ENCODE measurements at places on chromosomes 7 and 10. TPM values are rescaled to one million over a fixed set of nuclear protein-coding genes. Genes with fewer than 3 reads are reported as not detected.

Gene SPACDR
- total RNA-seq = 1.8 TPM

Gene CLDN4
- total RNA-seq = 229 TPM

Gene FAM25C
- not detected for total RNA-seq

Gene HABP2
- total RNA-seq = 0.20 TPM

Gene SRGN
- 182 TPM for total RNA-seq

Gene OPN1SW
- not detected for total RNA-seq

Gene ANKRD2
- total RNA-seq = not detected

Gene RNF148
- 12.6 TPM for total RNA-seq

Gene MRC1
- 389 TPM for total RNA-seq

- H3K4me1 ChIP-seq = no peaks in the 10 kb centered on the region
- H3K27ac ChIP-seq = no peak overlapping the region
- no peak for DNase-seq
- no peaks in the 10 kb centered on the region for H3K36me3 ChIP-seq
- H3K27me3 ChIP-seq = no peaks in the 10 kb centered on the region
These were observed 277.7 kb upstream of the ZNF32 start for GRCh38 chr10:43926371-43926770.

GRCh38 chr10:60209874-60210570, 179.7 kb downstream of the ANK3 start:
- no peaks in the 10 kb centered on the region for H3K4me1 ChIP-seq
- H3K36me3 ChIP-seq = no peaks in the 10 kb centered on the region
- no peak for DNase-seq
- H3K4me3 ChIP-seq = no peak overlapping the region
- no peaks in the 10 kb centered on the region for H3K27me3 ChIP-seq

DNA sequence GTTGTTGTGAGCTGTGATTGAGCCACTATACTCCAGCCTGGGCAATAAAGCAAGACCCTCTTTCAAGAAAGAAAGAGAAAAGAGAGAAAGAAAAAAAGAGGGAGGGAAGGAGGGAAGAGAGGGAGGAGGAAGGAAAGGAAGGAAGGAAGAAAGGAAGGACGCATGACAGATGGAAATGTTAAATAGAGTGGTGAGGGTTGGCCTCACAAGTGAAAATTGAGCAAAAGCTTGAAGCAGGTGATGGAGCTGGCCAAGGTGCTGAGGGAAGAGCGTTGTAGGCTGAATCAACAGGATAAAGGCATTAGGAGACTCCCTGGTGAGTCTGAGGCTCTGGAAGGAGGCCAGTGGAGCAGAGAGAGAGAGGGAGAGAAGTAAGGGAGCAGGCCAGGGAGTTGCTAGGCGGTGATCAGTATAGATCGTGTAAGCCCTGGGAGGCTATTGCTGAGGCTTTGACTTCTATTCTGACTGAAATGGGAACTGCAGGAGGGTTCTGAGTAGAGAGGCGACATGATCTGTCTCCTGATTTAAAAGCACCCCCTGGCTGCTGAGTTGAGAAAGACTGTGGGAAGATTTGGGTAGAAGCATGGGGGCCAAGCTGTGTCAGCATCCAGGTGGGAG, 26.5 kb upstream of the TMEM248 start:
- H3K27ac ChIP-seq = no peak overlapping the region
- no peaks in the 10 kb centered on the region for H3K4me1 ChIP-seq
- DNase-seq = no peak
- peaks cover 8% of the 10 kb centered on the region for H3K36me3 ChIP-seq
- H3K27me3 ChIP-seq = no peaks in the 10 kb centered on the region
- H3K4me3 ChIP-seq = no peak overlapping the region

DNA sequence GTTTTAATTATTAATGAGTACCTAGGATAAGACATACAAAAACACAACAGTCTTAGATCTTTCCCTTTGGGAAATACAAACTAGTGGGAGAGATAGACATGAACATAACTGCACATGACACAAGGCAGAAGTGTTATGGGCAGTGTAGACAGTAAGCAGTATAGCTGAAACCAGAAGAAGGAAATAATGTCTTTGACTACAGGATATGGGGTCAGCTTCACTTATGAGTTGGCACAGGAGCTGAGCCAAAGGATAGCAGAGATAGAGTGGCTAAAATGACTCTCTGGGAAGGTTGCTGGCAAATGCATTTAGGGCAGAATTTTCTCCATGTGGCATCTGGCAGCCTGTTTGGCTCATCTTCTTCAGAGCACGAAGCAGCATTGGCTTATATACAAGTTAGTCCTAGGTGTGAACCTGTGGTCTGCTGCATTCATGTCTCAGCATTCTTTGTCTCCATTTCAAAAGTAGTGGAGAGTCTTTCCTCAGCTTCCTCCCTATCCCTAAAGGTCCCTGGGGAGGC, 60.3 kb upstream of the FEZF1 start:
- no peak overlapping the region for H3K27ac ChIP-seq
- H3K4me1 ChIP-seq = no peaks in the 10 kb centered on the region
- no peaks in the 10 kb centered on the region for H3K36me3 ChIP-seq
- H3K27me3 ChIP-seq = no peaks in the 10 kb centered on the region
- H3K4me3 ChIP-seq = no peak overlapping the region
- no peak for DNase-seq

DNA sequence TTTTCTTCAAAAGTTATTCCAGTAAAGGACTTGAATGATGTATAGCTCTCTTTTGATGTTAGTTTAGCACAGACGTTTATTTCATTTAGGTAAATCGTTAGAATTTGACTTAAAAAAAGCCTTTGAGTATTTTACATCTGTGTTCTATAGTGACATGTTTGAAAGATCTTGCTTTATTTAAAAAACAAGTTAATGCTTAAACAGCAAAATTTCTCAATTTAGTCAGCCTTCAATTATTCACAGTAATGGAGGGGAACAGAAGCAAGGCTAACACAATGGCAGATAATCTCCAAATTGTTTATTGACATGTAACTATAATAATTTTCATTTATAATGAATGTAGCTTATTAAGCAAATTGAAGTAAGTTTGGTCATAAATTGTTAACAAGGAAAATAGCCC, 63.5 kb downstream of the MKLN1 start:
- no peaks in the 10 kb centered on the region for H3K4me1 ChIP-seq
- no peak for DNase-seq
- no peak overlapping the region for H3K4me3 ChIP-seq
- no peaks in the 10 kb centered on the region for H3K27me3 ChIP-seq

DNA sequence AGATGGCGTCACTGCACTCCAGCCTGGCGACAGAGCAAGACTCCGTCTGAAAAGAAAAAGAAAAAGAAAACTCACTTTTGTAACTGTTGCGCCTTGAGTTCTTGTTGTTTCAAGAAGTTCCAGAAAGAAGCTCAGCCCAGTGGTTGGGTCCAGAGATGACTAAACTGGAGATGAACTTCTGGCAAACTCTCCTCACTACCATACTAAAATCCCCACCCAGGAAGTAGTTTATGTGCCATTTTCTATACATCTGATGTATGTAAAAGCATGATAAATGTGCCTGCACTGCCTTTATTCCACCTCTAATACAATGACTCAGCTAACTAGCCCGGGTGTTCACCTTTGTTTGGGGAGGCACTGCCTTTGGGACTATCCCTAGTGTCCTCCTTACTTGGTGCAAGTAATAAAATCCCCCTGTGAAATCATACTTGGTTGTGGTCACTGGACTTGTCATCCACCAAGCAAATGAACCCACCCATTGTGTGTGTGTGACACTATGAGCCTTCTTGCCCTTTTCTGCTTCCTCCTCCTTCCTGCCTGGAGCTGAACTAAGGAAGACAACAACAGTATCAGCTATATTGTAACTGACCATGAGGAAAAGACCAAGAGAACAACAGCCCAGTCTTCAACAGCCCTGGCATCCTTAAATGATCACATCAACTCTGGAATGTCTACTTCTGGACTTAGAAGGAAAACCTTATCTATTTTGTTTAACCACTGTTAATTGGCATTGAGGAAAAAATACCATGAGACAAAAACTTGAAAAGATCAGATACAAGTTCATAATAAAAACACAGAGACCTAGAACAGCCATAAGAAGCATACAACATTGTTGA, 33.6 kb downstream of the JMJD1C start:
- no peaks in the 10 kb centered on the region for H3K36me3 ChIP-seq
- H3K4me1 ChIP-seq = peaks cover 47% of the 10 kb centered on the region
- no peaks in the 10 kb centered on the region for H3K27me3 ChIP-seq
- peak overlapping the region; percentile 19 for H3K27ac ChIP-seq

DNA sequence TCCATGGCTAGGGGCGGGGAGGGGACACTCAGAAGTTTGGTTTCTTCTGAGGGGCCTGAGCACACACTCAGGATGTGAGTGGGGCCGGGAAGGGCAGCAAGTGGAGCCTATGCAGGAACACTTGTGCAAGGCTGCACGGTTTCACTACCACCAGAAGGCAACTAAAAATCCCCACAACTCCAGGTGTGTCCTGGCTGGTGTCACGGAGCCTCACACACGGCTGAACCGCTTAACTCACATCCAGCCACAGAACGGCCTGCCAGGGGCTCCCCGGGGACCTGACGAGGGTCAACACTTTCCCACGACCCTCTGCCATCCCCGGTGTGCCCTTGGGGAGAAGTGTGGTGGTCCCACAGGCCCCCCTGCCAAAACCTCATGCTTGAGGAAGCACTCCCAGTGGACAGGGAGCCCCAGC, 173.9 kb downstream of the ELFN1 start:
- no peaks in the 10 kb centered on the region for H3K36me3 ChIP-seq
- no peaks in the 10 kb centered on the region for H3K27me3 ChIP-seq
- H3K4me3 ChIP-seq = no peak overlapping the region
- no peak overlapping the region for H3K27ac ChIP-seq

DNA sequence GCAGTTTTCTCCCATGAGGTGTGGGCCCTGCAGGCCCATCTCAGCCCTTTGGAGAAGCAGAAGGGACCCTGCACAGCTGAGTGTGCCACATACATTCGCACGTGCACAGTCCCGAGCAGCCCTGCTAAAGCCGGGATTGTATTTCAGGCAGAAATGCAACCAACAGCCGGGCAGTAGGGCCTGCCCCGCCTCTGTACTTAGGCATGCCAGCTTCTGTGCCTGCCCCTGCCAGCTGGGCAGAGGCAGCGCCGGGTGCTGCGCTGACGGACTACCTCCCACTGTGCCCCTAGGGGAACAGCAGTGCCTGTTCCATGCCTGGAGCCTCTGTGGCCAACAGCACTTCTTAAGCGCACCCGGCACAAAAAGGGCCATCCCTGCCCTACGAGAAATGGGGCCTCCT, 170.3 kb downstream of the NEURL1 start:
- peaks cover 49% of the 10 kb centered on the region for H3K4me1 ChIP-seq
- H3K27me3 ChIP-seq = no peaks in the 10 kb centered on the region
- peak overlapping the region; percentile 10 for H3K27ac ChIP-seq
- H3K4me3 ChIP-seq = no peak overlapping the region
- peak; percentile 54 for DNase-seq

GRCh38 chr10:70748801-70749573, 36.2 kb downstream of the TBATA start:
- H3K36me3 ChIP-seq = no peaks in the 10 kb centered on the region
- DNase-seq = no peak
- H3K4me1 ChIP-seq = no peaks in the 10 kb centered on the region
- no peak overlapping the region for H3K4me3 ChIP-seq
- no peak overlapping the region for H3K27ac ChIP-seq

GRCh38 chr7:87476179-87476557, 688 bp upstream of the ABCB4 start:
- no peak overlapping the region for H3K4me3 ChIP-seq
- H3K27ac ChIP-seq = no peak overlapping the region
- no peak for DNase-seq

GRCh38 chr10:32141018-32141807, 85.0 kb upstream of the KIF5B start:
- DNase-seq = no peak
- no peaks in the 10 kb centered on the region for H3K36me3 ChIP-seq
- H3K4me3 ChIP-seq = no peak overlapping the region
- H3K27me3 ChIP-seq = no peaks in the 10 kb centered on the region

DNA sequence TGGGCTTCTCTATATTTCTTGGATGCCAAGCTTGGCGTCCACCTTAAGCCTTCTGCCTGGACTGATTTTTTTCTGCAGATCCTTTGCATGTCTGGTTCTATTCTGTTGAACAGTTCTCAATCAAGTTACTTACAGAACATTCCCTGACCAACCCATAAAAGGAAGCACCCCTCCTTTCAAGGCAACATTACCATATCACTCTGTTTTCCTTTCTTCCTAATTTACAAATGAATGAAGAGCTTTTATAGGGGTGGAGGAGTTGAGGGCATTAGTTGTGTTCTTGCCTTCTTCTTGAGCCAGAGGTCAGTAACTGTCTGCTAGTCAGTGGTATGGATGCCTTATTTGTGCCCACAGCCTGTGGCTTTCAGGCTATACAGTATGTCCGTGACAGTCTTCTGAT, 361.0 kb downstream of the PHTF2 start:
- DNase-seq = no peak
- no peaks in the 10 kb centered on the region for H3K36me3 ChIP-seq
- H3K27me3 ChIP-seq = no peaks in the 10 kb centered on the region
- no peak overlapping the region for H3K27ac ChIP-seq

- H3K27ac ChIP-seq = no peak overlapping the region
- DNase-seq = no peak
- no peaks in the 10 kb centered on the region for H3K27me3 ChIP-seq
- no peaks in the 10 kb centered on the region for H3K4me1 ChIP-seq
These were observed 168.3 kb downstream of the SLIT1 start for GRCh38 chr10:97017474-97017903.

GRCh38 chr10:132727411-132727810, 58.5 kb downstream of the NKX6-2 start:
- no peak overlapping the region for H3K4me3 ChIP-seq
- H3K4me1 ChIP-seq = no peaks in the 10 kb centered on the region
- H3K27ac ChIP-seq = no peak overlapping the region
- H3K36me3 ChIP-seq = peaks cover 44% of the 10 kb centered on the region
- peak; percentile 50 for DNase-seq

DNA sequence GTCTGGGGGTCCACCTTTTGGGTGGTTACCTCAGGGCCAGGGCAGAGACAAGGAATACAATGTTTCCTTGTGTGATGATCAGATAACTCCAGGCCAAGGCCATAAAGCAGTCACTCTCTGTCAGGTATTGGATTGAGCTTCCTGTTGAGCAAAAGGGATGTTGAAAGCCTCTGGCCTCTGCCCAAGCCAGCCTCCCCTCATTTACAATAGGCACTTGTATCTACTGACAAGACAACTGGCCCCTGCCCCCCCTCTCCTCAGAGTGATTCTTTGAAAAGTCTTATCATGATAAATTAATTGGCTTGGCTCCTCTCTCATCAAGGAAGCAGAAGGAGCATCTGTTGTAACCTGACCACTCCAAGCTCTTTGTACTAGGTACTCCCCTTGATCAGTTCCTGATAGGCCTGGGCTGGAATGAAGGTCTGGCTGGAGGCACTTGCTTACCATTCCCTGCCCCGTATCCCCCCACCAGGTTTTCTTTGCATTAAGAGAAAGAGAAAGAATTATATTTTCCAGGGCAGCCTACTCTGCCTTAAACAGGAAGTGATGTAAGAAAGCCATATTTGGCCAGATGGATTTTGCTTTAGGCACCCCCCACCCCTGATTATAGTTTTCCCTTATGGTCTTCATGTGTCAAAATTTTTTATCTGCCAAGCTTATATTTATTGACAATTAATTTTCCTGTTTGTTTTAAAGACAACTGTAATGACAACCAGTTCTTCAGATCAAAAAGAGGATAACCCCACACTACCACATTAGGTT, 42.1 kb upstream of the HPS1 start:
- no peaks in the 10 kb centered on the region for H3K4me1 ChIP-seq
- H3K4me3 ChIP-seq = no peak overlapping the region
- H3K27me3 ChIP-seq = no peaks in the 10 kb centered on the region
- no peak for DNase-seq
- H3K27ac ChIP-seq = no peak overlapping the region
- H3K36me3 ChIP-seq = no peaks in the 10 kb centered on the region
